HT-29 (cell line): ENCODE measurements at places on chromosomes 11 and 22. TPM values are rescaled to one million over a fixed set of nuclear protein-coding genes. Genes with fewer than 3 reads are reported as not detected.
A peak's percentile ranks its signal among the peaks of the same experiment; 100 is the strongest.

The RIMBP3B gene
- total RNA-seq = not detected in 2 replicates

The ACRV1 gene
- not detected in 2 replicates for total RNA-seq

- no peak for DNase-seq
Observed at GRCh38 chr11:73177380-73177777, 35.3 kb upstream of the FCHSD2 start.

- no peak for DNase-seq
Observed at GRCh38 chr11:116710001-116710674, 62.6 kb downstream of the BUD13 start.

- no peak for DNase-seq
Observed at GRCh38 chr22:50641696-50642607, 14.0 kb upstream of the ARSA start.

DNA sequence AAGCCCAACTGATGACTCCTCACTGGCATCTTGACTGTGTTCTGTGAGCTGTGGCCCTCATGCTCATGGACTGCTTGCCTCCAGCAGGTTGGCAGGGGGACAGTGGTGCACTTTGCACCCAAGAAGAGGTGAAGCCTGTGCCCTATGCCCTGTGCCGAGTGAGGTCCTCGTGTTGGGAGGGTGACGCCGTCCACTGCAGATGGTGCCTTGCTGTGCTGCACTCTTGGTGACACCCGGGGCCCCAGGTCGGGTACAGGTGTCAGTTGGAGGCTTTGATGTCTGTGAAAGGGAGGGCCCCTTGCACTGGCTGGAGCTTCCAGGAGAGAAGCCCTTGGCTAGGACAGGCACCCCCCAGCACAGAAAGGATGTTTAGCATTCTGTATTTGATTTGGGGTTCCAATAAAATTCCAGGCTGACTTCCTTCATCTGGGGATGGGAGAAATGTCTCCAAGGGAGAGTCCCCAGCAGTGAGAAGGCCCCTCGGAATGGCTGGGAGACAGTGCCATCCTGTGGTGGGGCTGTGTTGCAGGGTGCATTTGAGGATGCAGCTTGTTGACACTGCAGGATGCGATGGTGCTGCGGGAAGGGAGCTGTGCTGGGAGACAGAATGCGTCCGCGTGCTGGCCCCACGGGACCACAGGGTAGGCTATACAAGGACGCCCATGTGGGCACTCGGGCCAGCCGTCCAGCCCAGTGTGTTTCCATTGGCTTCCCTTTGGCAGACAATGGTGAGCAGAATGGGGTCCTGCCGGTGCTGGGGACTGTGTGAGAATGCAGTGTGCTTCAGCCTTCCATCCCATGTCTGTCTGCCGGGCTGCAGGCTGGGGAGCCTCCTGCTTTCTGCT lies 2.5 kb upstream of the ZDHHC8 start:
- peak; percentile 77 for DNase-seq

GRCh38 chr11:112321501-112322172 lies 61.0 kb upstream of the PLET1 start:
- peak; percentile 90 for DNase-seq

DNA sequence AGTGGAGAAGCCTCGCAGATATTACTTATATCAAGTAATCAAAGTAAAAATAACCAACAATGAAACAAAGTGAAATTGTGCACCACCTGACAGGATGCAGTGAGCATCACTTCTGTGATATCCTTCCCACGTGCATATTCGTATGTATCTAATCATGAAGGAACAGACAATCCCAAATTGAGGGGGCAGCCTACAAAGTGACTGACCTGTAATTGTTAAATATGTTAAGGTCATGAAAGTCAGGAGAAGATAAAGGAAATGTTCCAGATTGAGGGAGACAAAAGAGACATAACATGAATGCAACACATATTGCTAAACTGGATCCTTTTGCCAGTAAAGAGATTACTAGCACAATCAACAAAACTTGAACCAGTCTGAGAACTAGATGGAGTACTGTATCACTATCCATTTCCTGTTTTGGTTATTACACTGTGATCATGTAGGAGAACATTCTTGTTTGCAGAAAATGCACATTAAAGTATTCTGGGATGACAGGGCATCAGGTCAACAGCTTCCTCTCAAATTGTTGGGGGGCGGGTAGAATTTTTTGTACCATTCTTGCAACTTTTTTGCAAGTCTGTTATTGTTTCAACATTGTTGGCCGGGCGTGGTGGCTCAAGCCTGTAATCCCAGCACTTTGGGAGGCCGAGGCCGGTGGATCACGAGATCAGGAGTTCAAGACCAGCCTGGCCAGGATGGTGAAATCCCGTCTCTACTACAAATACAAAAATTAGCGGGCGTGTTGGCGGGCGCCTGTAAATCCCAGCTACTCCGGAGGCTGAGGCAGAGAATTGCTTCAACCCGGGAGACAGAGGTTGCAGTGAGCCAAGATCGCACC lies 2.0 kb downstream of the SBF2 start:
- DNase-seq = no peak

GRCh38 chr11:81787584-81788049 lies 946.0 kb downstream of the FAM181B start:
- DNase-seq = peak; percentile 29

- peak; percentile 39 for DNase-seq
Observed at GRCh38 chr11:90288212-90288821, 65.5 kb upstream of the CHORDC1 start.

GRCh38 chr22:40138866-40139265 lies 38.9 kb upstream of the TNRC6B start:
- DNase-seq = no peak

DNA sequence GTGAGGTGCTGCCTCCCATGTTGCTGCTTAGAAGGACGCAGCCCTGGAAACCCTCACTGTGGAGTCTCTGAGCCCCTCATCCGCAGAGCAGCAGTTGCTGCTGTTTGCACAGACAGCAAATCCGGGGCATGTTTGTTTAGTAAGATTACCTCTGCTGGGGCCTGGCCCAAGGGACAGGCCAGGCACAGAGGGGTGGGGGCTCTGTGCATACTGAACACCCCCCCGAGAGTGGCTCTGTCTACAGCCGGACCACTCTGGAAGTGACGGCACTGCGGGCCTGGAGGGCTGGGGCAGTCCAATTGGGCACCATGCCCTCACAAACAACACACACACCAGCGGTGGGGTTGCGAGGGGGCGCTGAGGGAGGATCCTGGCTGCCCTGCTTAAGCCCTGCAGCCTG lies 22.9 kb upstream of the CCDC188 start:
- no peak for DNase-seq

DNA sequence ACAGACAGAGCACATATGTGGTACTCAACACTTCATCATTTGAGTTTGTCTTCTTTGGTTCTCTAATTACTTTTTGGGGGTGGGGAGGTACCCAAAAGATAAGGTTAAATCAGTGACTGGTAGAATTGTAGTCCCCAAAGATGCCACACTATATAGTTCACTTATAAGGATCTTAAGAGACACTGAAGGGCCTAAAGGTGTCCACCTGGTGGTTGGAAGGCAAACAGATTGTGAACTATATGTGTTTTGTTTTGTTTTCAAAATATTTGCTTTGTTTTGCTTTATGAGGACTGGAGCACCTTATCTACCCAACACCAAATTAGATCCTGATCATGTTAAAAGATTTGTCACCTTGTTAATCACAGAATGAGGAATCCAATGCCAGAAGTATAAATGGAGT lies 136.1 kb downstream of the DCDC1 start:
- peak; percentile 52 for DNase-seq
